Hematopoietic multipotent progenitor cell (in vitro differentiated cells): ENCODE measurements at places on chromosomes 3 and 15.

DNA sequence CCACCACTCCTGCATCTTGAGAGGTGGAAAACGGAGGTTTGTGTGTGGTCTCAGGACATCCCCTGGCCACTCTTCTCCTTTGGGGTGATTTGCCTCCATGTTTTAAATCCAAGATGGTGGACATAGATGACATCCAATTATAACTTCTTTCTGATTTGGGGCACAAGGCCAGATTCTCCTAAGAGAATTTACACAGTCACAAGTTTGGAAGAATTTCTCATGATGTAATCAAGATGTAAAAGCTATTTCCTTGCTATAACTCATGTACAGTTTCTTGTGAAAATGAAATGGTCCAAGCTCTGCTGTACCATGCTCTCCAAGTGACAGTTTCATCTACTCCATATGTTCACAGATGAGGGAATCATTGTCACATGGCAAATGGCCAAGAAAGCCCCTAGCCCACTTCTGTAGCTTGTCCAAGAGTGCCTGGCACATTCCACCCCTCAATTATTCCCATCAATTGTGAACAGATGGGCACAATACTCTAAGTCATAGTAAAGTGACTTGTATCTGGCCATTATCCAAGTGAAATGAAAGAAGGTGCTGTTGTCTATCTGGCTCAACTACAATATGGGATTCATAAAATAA lies 134.6 kb upstream of the ROPN1 start:
- DNase-seq = no peak

DNA sequence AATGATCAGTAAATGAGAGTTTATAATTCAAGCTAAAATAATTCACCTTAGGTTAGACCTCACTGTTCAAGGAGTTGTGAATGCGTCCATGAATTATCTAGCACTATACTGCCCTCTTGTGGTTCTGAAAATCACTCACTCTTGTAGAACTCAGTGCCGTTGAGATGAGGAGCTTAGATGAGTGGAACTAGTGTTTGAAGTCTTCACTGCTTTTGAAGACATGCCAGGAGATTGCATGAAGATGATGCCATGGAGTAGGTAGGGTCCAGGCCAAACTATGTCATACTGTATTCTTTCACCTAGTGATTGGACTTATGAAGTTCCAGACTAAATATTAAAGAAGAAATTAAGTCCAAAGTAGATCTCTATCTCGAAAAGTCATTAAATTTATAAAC lies 28.8 kb downstream of the LYSMD4 start:
- peak; percentile 91 for DNase-seq

- DNase-seq = no peak
These were observed 7.0 kb downstream of the SPSB4 start for GRCh38 chr3:141057946-141058800.

DNA sequence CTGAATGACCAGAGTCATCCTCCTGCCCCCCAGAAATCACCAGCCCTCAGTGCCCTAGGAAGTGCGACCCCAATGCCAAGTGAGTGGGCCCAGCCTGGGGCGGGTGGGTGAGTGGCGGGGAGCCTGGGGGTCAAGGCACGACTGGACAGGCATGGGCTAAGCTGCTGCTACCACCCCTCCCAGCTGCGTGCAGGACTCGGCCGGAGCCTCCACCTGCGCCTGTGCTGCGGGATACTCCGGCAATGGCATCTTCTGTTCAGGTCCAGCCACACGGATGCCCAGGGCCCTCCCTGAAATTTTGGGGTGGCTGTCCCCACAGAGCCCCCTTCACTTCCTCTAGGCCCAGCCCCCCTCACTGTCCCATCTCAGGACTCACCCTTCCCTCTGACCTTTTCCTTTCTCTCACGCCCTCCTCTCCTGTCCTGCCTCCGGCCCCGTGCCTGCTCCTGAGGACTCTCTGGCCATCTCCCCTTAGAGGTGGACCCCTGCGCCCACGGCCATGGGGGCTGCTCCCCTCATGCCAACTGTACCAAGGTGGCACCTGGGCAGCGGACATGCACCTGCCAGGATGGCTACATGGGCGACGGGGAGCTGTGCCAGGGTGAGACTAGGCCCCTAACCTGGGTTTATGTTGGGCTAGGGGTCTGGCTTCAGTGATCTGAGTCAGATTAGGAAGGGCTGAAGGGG lies 17.0 kb downstream of the NT5DC2 start:
- no peak for DNase-seq

DNA sequence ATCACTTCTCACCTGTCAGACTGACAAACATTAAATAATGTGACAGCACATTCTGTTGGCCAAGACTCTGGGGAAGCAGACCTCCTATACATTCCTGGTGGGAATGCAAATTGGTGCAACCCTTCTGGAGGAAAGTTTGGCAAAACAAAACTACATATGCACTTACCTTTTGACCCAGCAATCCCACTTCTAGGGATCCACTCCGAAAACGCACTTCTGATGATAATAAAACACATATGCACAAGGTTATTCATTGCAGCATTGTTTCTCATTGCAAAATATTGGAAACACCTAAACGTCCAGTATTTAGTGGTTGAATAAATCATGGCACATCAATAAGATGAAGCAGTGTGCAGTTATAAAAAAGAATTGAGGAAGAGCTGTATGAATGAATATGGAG lies 145.5 kb upstream of the ABHD17C start:
- DNase-seq = no peak

GRCh38 chr3:99783011-99783573 lies 34.6 kb upstream of the CMSS1 start:
- no peak for DNase-seq

- DNase-seq = no peak
These were observed 50.6 kb downstream of the SH3BP5 start for GRCh38 chr3:15281817-15282216.

GRCh38 chr3:98188545-98188944 lies 22.0 kb downstream of the OR5H15 start:
- no peak for DNase-seq

GRCh38 chr15:54345301-54345700 lies 367.1 kb downstream of the UNC13C start:
- no peak for DNase-seq

DNA sequence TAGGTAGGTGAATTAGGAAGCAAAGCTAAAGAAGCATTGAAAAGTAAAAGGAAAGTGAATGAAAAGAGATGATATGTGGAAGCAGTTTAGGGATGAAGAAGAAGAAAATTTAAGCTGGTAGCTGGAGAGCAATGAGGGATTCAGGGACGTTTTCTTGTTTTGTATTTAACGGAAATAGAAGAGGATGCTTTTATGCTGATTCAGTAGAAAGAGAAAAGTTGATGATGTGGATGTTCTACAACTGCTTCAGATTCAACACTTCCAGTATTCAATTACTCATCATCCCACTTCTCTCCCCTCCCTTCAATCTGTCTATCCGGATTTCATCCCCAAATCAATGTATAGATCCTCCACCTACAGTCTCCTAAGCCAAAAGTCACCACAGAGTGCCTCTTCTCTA lies 448.2 kb upstream of the CCDC54 start:
- no peak for DNase-seq

GRCh38 chr3:6282918-6283317 lies 578.0 kb upstream of the GRM7 start:
- no peak for DNase-seq
